ENCODE measurements at places on chromosomes 3 and 15. TPM values are rescaled to one million over a fixed set of nuclear protein-coding genes. Genes with fewer than 3 reads are reported as not detected.

GRCh38 chr3:152047465-152047864, 174.0 kb downstream of the SUCNR1 start:
- H3K36me3 ChIP-seq = no peaks in the 10 kb centered on the region
- H3K27me3 ChIP-seq = no peaks in the 10 kb centered on the region
- DNase-seq = no peak
- no peak overlapping the region for H3K4me3 ChIP-seq

DNA sequence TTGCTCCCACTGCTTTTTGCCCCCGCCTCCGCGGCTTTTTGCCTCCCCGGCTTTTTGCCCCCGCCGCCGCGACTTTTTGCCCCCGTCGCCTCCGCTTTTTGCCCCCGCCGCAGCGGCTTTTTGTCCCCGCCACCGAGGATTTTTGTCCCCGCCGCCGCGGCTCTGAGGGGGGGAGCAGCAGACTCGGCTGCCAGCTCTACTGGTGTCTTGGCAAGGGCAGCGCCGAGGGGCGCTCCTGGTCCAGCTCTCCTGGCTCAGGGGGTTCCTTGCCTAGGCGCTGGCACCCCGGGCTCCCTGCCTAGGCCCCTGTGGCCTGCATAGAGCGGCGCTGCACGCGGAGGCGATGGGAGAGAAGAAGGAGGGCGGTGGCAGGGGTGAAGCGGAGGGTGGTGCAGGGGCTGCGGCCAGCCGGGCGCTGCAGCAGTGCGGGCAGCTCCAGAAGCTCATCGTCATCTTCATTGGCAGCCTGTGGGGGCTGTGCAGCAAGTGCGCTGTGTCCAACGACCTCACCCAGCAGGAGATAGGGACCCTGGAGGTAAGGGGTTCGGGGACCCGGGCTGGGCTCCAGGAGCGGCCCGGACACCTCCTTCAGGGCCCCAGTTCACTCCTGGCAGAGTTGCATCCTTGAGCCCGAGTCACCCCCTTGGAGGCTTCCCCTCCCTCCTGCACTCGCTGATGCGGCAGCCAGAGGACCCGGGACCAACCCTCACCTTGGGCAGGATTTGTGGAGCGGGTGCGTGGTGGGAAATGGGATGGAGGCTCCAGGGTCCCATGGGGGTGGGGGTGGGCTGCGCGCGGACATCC, 642.4 kb downstream of the GOLGA6L6 start:
- H3K27ac ChIP-seq = no peak overlapping the region
- no peaks in the 10 kb centered on the region for H3K36me3 ChIP-seq
- no peaks in the 10 kb centered on the region for H3K27me3 ChIP-seq
- DNase-seq = peak; percentile 45
- H3K4me3 ChIP-seq = no peak overlapping the region

DNA sequence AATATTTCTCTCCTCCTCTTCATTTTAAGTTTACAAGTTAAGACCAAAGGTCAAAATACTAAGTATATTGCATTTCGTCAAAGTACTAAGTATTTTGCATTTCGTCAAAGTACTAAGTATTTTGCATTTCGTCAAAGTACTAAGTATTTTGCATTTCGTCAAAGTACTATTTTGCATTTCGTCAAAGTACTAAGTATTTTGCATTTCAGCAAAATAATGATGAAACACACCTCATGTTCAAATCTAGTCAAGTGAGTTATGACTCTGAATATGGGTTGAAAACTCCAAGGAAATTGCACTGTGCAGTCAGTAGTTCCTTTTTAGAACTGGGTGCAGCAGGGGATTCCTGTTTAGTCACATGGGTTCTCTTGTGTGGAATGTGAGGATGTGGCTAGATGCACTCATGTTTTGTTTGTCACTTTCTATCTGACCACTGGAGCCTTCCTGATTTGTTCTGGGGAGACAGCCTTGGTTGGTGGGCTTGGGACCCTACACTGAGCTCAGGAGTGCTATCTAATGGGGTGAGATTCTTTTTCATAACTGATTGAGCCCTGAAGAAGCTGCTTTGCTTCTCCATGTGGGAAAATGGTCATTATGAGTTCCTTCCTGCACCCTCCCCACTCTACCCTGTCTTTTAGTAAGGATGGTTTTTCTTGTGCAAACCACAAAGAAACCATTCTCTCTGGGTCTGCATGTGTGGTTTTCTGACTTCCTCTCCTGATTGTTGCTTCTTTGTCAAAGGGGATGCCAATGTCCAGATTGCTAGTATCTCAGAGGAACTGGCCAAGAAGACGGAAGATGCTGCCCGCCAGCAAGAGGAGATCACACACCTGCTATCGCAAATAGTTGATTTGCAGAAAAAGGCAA, 73.4 kb downstream of the CCK start:
- no peaks in the 10 kb centered on the region for H3K36me3 ChIP-seq
- H3K27me3 ChIP-seq = no peaks in the 10 kb centered on the region
- no peak for DNase-seq
- H3K27ac ChIP-seq = no peak overlapping the region

DNA sequence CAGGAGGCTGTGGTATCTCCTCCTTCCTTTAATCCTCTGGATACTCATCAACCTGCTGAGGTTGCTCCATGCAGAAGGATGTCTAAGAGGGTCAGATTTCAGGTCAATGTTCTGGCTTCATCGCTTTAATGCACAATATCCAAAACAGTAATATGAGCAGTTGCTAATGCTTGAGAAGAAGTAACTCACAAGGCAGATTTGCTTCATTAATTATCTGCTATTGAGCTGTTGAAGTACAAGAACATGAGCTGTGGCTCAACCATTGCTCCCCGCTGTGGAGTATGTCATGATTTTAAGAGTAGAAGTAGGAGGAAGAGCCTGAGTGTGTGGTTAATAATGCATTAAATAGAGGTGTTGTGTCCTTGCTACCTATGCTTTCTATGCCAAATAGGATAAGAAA, 1412.9 kb upstream of the ALCAM start:
- H3K36me3 ChIP-seq = no peaks in the 10 kb centered on the region
- no peak for DNase-seq

- no peak for DNase-seq
- H3K4me1 ChIP-seq = peaks cover 6% of the 10 kb centered on the region
- no peaks in the 10 kb centered on the region for H3K36me3 ChIP-seq
- no peak overlapping the region for H3K4me3 ChIP-seq
- no peak overlapping the region for H3K27ac ChIP-seq
Observed at GRCh38 chr3:170162052-170162451, 19.5 kb downstream of the PHC3 start.

- H3K4me3 ChIP-seq = no peak overlapping the region
- no peaks in the 10 kb centered on the region for H3K27me3 ChIP-seq
- no peak for DNase-seq
- no peaks in the 10 kb centered on the region for H3K36me3 ChIP-seq
Observed at GRCh38 chr3:106510206-106510605, 641.4 kb upstream of the CBLB start.

DNA sequence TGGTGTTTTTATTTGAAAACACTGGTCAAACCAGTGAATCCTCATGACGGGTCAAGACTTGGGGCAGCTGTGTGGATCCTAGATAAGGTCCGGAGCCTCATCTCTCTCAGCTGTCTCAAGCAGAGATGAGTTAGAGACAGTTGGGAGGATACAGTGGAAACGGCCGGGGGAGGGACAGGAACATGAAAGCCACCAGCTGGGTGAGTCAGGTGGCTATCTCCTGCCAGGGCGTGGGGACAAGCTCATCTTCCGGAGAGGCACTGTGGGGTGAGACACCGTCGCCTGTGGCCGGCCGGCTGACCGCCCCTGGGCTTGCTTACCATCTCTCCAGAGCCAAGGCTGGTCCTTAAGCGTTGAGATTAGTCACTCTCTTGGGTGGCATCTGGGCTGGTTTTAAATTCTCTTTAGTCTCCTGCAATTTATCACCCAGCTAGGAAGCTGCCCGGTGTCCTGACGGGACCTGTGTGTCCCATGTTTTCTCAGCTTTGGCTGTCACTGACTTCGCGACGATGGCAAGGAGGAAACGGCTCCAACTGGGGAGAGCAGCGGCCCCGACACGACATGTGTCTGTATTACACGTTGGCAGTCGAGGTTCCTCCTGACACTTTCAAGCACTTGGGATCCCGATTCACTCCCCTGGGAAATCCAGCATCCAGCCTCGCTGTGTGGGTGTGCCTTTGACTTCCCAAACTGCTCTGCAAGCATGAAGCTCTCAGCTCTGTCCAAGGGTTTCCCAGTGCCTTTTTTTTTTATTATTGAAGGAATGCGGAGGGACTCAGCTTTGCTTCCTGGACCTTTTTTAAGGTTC, 7.5 kb downstream of the ST8SIA2 start:
- H3K4me3 ChIP-seq = no peak overlapping the region
- H3K4me1 ChIP-seq = no peaks in the 10 kb centered on the region
- H3K27me3 ChIP-seq = no peaks in the 10 kb centered on the region
- no peak overlapping the region for H3K27ac ChIP-seq

DNA sequence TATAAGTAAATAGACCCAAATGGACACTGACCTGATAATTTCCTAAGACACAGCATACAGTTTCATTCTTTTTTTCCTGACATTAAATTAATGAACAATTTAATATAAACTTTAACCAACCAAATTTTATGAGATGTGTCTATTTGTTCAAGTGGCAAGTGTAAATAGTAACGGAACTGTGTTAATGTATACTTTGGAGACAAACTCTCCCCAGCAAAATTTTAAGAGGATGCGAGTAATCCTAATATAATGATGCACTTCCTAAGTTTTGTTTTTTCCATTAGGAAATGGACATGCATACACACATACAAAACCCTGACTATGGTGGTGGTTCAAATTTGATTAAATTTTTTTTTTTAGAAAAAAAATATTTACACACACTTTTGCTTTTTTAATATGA, 38.5 kb upstream of the MYH15 start:
- H3K27me3 ChIP-seq = no peaks in the 10 kb centered on the region
- no peak for DNase-seq
- H3K27ac ChIP-seq = no peak overlapping the region
- no peak overlapping the region for H3K4me3 ChIP-seq
- no peaks in the 10 kb centered on the region for H3K4me1 ChIP-seq

- no peak overlapping the region for H3K27ac ChIP-seq
- H3K4me3 ChIP-seq = no peak overlapping the region
- H3K36me3 ChIP-seq = no peaks in the 10 kb centered on the region
- H3K27me3 ChIP-seq = no peaks in the 10 kb centered on the region
Observed at GRCh38 chr15:81274931-81275707, 48.8 kb downstream of the STARD5 start.

DNA sequence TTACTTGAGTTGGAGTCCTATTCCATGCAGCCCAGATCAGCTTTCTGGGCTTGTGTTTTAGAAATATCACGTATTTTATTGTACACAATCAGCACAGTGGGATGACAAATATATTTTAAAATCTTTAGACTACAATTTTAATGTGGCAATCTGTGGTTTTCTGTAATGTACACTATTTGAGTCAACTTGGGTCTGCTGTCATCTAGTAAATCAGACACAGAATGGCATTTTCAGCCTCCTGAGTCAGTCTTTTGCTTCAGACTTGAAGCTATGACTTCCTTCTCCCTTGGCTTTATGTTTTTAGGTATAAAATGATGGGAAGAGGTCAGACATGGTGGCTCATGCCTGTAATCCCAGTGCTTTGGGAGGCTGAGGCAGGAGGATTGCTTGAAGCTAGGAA, 232.1 kb downstream of the NECTIN3 start:
- no peak overlapping the region for H3K4me3 ChIP-seq
- H3K27ac ChIP-seq = no peak overlapping the region
- no peak for DNase-seq
- no peaks in the 10 kb centered on the region for H3K4me1 ChIP-seq
- no peaks in the 10 kb centered on the region for H3K27me3 ChIP-seq
- no peaks in the 10 kb centered on the region for H3K36me3 ChIP-seq

GRCh38 chr3:52093756-52094545, 37.6 kb upstream of the DUSP7 start:
- no peaks in the 10 kb centered on the region for H3K36me3 ChIP-seq
- no peaks in the 10 kb centered on the region for H3K27me3 ChIP-seq
- H3K4me3 ChIP-seq = no peak overlapping the region
- DNase-seq = no peak
- no peaks in the 10 kb centered on the region for H3K4me1 ChIP-seq

DNA sequence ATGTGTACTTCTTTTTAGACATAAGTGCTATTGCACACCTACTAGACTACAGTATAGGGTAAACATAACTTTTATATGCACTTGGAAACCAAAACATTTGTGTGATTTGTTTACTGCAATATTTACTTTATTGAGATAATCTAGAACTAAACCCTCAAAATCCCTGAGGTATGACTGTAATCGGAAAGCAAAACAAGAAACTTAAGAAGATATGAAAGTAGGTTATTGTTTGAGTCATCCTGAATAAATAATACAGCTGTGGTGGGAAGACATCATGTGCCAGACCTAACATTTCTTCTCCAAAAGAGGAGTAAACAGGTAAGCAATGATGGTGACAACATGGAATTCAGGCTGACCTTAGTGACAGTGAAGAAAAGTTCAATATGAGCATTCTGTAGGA, 765.5 kb downstream of the OTOL1 start:
- no peak for DNase-seq
- no peak overlapping the region for H3K27ac ChIP-seq
- H3K4me1 ChIP-seq = no peaks in the 10 kb centered on the region
- no peaks in the 10 kb centered on the region for H3K27me3 ChIP-seq
- H3K4me3 ChIP-seq = no peak overlapping the region

- H3K4me3 ChIP-seq = no peak overlapping the region
- no peaks in the 10 kb centered on the region for H3K27me3 ChIP-seq
- H3K27ac ChIP-seq = no peak overlapping the region
- H3K4me1 ChIP-seq = no peaks in the 10 kb centered on the region
- no peak for DNase-seq
Observed at GRCh38 chr3:49792371-49793150, 6.2 kb upstream of the IP6K1 start.

DNA sequence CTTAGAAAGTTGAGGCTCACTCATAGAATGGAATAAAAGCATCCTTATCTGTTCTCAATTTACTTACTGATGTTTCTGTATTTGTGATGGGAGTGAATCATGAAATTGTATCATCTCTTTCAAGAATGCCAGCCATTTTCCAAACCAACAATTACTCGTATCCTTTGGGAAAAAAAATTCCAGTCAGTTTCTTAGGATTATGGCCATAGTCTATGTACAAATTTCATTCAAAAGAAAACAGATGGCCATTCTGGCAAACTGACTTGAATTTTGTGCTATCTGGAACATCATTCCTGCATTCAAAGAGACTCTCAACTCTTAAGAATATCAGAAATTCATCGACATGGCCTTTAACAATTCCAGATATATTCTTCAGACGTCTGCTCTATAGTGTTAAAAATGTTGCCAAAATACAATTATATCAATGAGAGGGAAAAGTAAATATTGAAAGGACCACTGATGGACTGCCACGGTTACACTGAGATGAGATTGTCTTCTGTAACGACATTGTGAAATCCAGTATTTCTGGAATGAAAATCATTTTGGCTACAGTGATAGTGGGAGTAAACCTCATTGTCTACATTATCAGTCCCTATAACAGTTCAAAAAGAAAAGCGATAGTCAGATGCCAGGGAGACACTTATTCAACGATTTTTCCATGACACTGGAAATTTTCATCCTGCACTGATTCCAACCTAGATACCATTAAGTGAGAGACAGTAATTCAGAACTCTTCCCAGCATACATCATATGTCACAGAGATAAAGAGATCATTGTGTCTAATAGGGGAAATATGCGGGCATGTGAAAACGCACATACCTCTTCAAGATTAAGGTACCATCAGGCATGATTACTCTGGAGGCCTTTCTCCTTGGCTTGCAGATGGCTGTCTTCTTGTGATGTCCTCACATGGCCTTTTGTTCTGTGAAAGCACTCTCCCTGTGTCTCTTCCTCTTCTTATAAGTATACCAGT, 953.8 kb upstream of the ALCAM start:
- H3K27me3 ChIP-seq = no peaks in the 10 kb centered on the region
- no peak overlapping the region for H3K27ac ChIP-seq
- H3K36me3 ChIP-seq = no peaks in the 10 kb centered on the region
- H3K4me3 ChIP-seq = no peak overlapping the region

The MFGE8 gene
- polyA plus RNA-seq = 34.5 TPM

The PLA2G4E gene
- polyA plus RNA-seq = 0.05 TPM

The MEX3B gene
- 0.47 TPM for polyA plus RNA-seq

The AGBL1 gene
- polyA plus RNA-seq = under 0.01 TPM

The CLDN1 gene
- polyA plus RNA-seq = 36.2 TPM

The SLC28A2 gene
- polyA plus RNA-seq = not detected

Data from pancreas (tissue), 10 donors.